ENCODE measurements at places on chromosomes 4 and X. TPM values are rescaled to one million over a fixed set of nuclear protein-coding genes. Genes with fewer than 3 reads are reported as not detected.

Gene MAGEA2
- not detected for total RNA-seq

Gene SMR3B
- total RNA-seq = not detected

Gene SORCS2
- total RNA-seq = not detected

Gene WNK3
- 0.97 TPM for total RNA-seq

Gene CBR4
- total RNA-seq = 21.4 TPM

Gene ZGRF1
- total RNA-seq = 9.7 TPM

Gene EXOSC9
- total RNA-seq = 60.6 TPM

Gene ANOS1
- total RNA-seq = 0.97 TPM
